ENCODE measurements at places on chromosomes 11 and 22.

GRCh38 chr11:31802990-31803812 is 7.9 kb downstream of the PAX6 start:
- DNase-seq, result no peak

DNA sequence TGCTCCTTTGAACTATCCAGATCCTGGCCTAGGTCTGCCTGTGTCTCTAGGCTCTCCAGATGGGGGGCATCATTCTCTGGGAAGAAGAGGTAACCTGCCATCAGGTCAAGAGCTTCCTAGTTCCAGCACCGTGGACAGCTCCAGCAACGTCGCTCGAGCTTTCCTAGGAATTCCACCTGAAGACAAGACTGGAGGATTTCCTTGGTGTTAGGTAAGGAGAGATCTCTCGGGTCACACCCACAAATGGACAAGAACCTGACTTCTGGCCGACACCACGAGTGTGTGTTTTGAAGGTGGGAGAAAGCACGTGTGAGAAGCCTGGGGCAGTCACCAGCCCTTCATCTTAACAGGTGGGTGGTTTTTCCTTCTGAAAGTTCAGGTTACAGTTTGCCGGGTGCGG is 1.2 kb downstream of the PRG3 start:
- DNase-seq, result no peak

GRCh38 chr11:37141707-37142106 is 543.7 kb upstream of the RAG2 start:
- no peak for DNase-seq

- no peak for DNase-seq
Measured at GRCh38 chr11:13993096-13993765, 30.7 kb downstream of the SPON1 start.

DNA sequence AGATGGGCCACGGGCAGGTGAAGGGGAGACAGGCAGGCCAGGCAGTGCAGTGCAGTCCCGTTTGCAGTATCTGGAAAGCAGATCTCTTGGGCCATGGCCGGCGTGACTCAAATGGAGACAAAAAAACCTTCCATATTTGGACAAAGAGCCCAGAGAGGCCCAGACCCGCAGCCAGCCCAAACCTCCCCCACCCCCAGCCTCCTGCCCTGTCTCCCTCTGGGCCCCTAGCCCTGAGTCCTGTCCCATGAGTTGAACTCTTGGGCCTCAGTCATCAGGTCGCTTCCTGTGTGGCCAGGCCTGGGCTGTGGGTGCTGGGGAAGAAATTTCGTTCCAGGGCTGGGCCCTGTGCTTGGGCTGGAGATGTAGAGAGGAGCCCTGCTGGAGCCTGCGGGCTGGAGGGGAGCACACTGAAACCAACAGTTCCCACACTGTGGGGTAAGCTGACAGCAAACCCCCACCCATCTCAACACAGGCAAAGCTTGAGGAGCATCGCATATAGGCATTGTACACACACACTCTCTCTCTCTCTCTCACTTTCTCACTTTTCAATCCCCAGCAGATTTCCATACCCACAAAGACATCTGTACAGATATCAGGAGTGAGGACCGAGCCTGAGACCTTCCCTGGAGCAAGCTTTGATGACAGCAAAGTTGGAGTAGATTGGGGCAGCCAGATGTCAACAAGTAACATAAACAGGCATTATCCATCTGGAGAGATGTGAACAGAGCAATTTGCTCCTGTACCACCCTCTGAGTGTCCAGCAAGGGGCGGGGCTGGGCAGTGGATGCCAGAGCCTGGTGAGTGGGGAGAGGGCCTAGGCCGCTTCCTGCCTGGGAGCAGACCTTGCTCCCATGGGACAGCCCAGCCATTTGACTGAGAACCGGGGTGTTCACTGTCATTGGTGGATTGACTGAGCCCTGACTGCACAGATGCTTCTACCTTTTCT is 17.2 kb downstream of the ARHGEF17 start:
- DNase-seq, result no peak

DNA sequence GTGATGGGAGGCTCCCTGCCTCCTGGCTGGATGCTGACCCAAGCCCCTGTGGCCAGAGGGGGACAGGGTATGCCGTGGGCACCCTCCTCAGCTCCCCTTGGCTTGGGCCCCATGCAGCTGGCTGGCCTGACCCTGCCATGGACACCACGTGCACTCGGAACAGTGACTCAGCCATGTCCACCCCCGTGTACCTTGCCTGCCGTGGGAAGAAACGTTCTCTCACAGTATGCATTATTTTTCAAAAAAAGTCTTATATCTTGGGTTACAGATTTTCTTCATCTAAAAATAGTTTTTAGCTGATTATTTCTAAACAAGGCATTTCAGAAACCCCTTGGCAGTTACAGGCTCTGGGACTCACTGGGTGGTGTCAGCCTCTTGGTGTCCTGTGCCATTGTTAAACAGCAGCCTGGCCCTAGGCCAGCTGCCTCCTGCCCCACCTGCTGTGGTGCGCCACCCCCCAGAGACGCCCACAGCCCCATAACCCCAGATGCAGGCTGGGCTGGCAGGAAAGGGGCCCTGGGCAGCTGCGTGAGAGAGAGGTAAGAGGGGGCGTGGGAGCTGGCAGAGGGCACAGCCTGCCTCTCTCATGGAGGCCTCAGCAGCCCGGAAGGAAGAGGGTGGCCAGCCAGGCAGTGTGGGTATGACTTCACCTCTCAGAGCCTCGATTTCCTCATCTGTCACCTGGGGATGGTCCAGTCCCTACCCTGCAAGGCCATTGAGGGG is 99.8 kb downstream of the MORC2 start:
- no peak for DNase-seq

DNA sequence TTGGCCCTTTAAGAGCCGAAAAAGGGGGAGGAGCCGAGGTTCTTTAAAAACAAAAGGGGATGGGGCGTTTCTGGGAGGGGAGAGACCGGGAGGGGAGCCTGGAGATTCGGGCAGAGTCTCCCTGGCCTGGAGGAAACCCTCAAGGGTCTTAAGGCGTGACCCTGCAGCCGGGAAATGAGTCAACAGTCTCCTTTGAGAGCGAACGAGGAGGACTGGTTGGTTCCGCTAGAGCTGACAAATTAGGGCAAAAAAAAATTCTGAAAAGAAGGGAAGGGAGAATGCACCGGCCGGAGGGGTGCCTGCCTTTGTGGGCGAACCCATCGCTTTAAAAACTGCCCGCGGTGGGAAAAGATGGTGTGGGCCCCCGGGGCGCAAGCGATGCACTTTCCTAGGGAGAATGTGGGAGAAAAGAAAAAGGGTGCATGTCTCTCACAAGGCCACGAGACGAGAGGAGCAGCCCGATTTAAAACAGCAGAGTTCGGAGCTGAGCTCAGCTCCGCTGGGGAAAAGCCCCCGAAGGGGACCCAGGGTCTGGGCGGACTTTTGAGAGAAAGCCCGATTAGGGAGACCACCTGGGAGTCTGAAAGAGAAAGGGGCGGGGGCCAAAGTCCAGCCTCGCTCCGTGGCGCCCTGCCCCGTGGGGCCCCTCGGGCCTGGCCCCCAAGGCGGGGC is 874 bp downstream of the ZFTA start:
- peak; percentile 21 for DNase-seq

- no peak for DNase-seq
Measured at GRCh38 chr11:74678591-74679512, 52.4 kb downstream of the CHRDL2 start.

DNA sequence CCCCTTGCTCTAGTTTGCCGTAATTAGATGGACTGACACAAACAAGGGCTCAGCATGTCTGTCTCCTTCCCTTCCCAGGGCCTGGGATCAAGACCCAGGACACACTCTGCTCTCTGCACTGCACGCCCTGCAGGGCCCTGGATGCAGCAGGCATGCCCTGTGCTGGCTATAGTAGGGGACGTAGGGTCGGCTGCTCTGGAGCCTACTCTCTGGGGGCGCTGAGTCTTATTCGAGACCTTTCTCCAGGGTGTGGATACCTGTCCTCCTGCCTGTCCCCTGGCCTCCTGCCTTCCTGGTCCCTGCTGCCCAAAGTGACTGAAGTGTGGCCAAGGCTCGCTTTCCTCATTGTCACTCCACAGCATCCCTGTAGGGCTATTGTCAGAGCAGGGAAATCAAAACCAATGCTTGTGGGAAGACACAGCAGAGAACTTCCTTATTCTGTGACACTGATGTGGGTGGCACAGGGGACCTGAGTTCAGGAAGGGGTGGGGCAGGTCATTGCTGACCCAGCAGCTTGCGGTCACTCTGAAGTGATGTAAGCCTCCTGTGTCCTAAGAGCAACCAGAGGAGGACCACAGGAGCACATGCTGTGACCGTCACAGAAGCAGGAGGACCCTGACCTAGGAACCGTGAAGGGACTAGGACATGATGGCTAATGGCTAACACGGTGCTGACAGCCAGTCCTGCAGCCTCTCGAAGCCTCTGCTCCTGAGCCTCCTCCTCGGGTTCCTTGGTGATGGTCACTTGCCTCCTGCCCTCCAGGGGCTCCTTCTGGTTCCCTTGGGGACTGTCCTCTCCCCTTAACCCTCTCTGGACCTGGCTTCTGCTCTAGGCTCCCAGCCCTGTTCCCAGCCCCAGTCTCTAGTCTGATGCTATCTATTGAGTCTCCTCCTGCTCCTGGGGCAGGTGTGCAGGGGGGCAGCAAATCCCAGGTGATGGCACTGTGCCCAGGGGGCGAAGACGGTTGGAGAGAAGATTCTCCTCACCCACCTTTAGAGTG is 10.3 kb downstream of the APOBEC3A start:
- DNase-seq, result no peak

DNA sequence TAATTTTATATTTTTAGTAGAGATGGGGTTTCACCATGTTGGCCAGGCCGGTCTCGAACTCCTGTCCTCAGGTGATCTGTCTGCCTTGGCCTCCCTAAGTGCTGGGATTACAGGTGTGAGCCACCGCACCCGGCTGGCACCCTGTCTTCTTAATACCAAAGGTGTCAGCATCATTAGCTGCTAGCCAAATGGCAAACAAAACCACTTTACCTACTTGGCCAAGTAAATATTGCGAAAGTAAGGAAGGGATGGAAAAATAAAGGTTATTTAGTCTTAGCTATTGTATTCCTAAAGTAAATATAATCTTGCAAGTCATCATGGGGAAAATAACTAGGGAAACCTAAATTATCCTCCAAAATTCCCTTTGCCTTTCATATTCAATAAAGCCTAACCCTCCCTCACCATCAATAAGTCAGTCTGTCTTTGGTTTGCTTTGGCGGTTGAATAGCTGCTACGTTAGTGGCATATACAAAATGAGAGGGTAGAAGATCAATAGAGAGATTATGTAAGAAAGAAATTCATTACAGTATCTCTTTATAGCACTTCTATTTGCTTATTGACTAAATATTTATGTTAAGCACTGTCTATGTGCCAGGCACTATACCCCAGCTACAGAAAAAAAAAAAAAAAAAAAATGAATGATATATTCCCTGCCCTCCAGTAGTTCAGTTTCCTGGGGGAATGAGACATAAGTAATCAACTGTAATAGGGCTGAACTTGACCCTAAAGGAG is 40.2 kb upstream of the CFAP300 start:
- DNase-seq, result no peak

DNA sequence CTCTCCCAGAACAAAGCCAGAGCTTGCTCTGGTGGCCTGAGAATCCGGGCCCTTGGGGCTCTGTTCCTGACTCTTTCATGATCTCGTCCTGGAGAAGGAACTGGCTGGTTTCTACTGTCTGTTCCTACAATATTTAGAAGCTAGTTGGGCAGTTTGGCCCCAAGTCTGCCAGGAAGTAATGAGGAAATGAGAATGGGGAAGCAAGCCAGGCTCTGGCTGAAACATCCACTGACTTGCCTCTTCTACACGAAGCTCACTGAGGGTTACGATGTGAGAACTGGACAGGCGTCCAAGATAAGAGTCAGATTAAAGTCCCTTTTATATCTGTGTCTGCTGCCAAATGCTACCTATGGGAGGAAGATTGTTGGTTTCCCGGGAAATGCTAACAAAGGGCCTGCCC is 110.0 kb upstream of the KIRREL3 start:
- no peak for DNase-seq

- DNase-seq, result no peak
Measured at GRCh38 chr11:92495107-92495793, 270.6 kb downstream of the FAT3 start.

- no peak for DNase-seq
Measured at GRCh38 chr11:34337016-34337415, 20.8 kb downstream of the ABTB2 start.

DNA sequence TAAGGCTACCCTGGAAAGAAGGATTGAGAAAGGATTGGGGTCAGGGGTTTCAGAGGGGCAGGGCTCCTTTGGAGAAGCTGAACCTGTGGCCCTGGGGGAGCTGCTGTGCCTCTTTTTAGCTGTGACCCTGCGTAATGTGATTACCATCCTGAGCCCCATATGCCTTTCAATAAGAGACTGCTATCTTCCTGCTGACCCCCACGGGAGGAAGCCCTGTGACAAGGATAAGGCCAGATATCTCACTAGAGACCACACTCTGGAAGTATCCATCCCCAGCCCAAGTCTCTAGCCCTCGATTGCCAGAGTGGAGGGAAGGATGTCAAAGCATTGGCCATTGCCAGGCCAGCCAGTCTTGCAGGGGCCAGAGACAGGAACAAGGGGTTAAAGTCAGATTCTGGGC is 4.8 kb upstream of the SLC39A13 start:
- no peak for DNase-seq

DNA sequence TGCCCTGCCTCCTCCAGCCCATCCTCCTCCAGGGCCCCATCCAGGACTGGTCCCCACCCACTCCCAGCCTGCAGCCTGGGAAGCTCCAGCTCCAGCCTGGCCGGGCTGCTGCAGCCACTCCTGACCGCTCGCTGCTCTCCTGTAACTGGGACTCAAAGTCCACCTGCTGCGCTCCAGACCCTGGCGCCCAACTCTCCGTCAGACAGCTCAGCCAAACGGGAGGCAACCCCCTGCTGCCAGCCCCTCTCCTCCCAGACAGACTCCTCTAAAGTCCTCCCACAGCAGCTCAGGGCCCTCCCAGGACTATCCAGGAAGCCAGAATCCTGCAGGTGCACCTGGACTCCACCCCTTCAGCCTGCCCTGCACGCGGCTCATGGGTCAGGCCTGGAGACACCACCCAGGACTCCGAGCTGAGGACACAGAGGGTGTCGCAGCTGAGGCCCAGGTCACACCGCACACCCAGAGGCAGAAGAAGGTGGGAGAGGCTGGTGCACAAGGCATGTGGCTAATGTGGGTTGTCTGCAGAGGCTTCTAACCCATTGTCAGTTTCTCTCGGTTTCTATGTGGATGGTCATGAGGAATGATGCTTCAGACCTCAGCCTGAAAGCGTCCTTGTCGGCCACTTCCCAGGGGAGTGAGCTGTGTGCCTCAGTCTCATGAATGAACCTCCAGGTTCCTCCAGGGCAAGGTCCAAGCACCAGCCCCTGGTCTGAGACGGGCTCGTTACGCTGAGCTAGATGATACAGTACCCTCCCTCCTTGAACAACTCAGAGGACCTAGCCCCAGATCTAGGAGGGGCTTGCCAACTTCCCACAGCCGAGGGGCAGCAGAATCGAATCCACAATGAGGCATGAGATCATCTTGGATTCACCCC is 1514.8 kb downstream of the TBC1D22A start:
- DNase-seq, result no peak

GRCh38 chr11:36092314-36093030 is 148.6 kb downstream of the LDLRAD3 start:
- no peak for DNase-seq

GRCh38 chr11:79236541-79236971 is 204.3 kb downstream of the TENM4 start:
- DNase-seq, result no peak

GRCh38 chr22:38067028-38067415 is 9.8 kb downstream of the PICK1 start:
- DNase-seq, result no peak

- DNase-seq, result peak; percentile 54
Measured at GRCh38 chr22:46262449-46263215, 511 bp downstream of the PKDREJ start.

All from hematopoietic multipotent progenitor cell treated with erythropoietin and hydrocortisone succinate and interleukin-3 and kit ligand, for 17 days (in vitro differentiated cells).